ENCODE measurements at places on chromosomes 3 and 15. TPM values are rescaled to one million over a fixed set of nuclear protein-coding genes. Genes with fewer than 3 reads are reported as not detected.
A peak's percentile ranks its signal among the peaks of the same experiment; 100 is the strongest.

DNA sequence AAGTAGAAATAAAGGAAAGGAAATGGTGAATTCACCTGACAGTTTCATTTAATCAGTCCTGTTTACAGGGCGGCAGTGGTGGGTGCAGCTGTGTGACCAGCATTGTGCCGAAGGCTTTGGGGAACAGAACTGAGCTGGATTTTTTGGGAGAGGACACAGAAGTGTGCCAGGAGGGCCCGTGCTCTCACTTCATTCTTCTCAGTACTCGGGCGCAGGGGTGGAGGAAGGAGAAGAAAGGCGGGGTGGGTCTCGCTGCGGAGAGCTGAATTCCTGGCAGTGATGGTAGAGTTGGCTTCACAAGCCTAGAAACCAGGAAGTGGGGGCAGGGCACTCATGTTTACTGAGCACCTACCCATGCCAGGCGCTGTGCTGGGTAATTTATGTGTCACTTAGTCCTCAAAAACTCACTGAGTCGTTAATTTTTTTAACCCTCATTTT, 64.6 kb downstream of the CRTC3 start:
- peaks cover 82% of the 10 kb centered on the region for H3K4me1 ChIP-seq
- H3K4me3 ChIP-seq, result peak overlapping the region; percentile 73
- peak; percentile 92 for DNase-seq
- H3K27ac ChIP-seq, result peak overlapping the region; percentile 99
- H3K27me3 ChIP-seq, result no peaks in the 10 kb centered on the region
- H3K36me3 ChIP-seq, result peaks cover 76% of the 10 kb centered on the region

DNA sequence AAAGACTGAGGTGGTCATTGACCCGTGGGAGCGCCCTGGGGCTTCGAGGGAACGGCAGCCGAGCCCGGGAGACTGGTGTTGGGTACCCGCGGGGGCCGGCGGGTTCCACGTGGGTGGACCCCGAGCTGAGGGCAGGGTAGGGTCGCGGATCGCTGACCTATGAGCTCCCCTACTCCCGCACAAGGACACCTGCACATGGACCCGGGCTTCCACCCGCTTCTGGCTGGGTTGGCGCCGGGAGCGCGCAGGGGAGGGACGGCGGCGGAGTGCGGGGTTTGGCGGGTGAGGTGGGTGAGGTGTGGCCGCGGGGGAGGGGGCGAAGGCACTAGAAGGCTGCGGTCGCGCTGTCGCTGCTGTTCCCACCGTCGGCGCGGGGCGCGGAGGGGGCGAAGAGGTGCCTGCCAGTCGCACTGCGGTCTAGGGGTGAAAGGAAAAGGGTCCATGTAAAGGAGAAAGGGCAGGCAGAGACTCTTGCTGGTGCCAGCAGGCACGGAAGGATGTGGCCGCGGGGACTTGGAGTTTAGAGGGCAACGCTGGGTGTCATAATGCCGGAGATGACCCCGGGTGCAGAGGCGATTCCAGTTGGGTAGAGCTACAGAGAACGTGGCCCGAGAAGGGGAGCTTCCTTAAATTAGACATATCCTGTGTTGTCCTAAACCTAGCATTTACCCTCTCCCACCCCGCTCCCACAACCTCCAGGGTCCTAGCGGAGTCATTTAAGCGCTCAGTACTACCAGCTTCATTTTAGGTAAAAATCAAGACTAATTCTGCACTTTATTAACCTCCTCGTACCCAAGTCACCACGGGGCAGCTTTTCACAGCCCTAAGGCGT, 245.9 kb upstream of the TOPAZ1 start:
- peak; percentile 12 for DNase-seq
- H3K27ac ChIP-seq, result peak overlapping the region; percentile 55
- H3K27me3 ChIP-seq, result peaks cover 85% of the 10 kb centered on the region
- H3K36me3 ChIP-seq, result peaks cover 9% of the 10 kb centered on the region

ENTPD3 gene
- not detected for total RNA-seq

VILL gene
- total RNA-seq, result 19.4 TPM

Data from activated CD4-positive, alpha-beta T cell treated with anti-CD3 and anti-CD28 coated beads, Interleukin-2, amount 10 ng/mL, durations not matched to agents 7 days and 5 days (primary cell).